Activated effector memory CD4-positive, alpha-beta T cell treated with Interleukin-2 at 50 U/mL for 16 hours (primary cell): ENCODE measurements at places on chromosomes 6 and 20.
A peak's percentile ranks its signal among the peaks of the same experiment; 100 is the strongest.

GRCh38 chr6:158868890-158869825, 50.0 kb upstream of the EZR start:
- peak; percentile 95 for DNase-seq

- no peak for DNase-seq
Observed at GRCh38 chr20:34896086-34896621, 19.7 kb downstream of the ACSS2 start.

DNA sequence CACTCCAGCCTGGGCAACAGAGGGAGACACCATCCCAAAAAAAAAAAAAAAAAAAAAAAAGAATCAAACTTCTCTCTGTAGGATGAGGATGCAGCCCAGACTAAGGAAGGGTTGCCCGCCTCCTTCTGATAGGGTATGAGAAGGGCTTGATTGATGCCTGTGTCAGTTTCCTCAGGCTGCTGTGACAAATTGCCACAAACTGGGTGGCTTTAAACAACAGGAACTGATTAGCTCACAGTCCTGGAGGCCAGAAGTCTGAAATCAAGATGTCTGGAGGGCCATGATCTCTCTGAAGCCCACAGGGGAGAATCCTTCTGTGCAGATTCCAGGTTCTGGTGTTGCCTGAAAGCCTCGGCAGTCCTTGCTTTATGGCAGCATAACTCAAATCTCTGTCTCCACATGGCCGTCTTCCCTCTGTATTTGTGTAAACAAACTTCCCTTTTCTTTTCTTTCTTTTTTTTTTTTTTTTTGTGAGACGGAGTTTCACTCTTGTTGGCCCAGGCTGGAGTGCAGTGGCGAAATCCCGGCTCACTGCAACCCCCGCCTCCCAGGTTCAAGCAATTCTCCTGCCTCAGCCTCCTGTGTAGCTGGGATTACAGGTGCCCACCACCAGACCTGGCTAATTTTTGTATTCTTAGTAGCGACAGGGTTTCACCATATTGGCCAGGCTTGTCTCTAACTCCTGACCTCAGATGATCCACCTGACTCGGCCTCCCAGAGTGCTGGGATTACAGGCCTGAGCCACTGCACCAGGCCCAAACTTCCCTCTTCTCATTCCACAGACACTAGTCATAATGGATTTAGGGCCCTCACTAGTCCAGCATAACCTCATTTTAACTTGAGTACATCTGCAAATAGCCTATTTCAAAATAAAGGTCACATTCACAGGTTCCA, 11.2 kb upstream of the CDK19 start:
- no peak for DNase-seq

- DNase-seq = no peak
Observed at GRCh38 chr6:31172973-31173384, 2.5 kb upstream of the POU5F1 start.

GRCh38 chr6:76682842-76683241, 610.4 kb upstream of the IMPG1 start:
- no peak for DNase-seq

DNA sequence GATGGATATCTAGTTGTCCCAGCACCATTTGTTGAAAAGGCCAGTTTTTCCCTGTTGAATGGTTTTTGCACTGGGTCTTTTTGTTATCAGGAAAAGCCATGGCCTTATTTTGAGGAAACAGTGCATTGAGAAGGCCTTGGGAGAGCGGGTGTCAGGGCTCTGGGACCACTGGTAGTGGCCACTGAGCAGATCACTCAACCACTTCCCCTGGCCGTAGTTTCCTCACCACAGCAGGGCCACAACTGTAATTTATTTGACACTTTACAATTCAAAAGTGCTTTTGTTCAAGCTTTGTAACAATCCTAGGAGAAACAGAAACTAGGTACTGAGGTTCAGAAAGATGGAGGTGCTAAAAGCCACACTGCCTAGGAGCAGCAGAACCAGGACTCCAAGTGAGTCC, 281.8 kb downstream of the GMDS start:
- no peak for DNase-seq

DNA sequence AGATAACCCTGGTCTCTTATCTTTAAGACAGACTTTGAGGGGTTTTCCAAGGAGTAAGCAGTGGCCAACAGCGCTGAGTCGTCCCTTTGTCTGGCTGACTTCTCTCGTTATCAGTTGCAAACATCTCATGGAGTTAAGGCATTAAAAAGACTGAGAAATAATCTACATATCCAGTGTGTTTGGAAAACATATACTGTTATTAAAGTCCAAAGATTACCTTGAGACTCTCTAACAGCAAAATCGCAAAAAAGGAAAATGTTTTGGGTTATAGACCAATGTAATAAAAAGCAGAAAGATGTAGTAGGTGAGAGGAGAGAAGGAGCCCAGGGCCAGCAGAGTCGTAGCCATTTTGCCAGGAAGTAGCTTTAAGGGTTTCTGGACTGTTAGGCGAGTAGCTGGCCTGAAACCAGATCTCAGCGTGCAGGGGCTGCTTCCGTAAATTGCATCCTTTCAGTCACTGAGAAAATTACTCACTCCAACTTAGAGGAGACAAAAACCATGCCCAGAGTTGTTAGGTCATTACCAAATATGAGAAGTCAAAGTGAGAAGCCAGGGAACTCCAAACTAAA, 24.6 kb downstream of the MYLK4 start:
- no peak for DNase-seq

DNA sequence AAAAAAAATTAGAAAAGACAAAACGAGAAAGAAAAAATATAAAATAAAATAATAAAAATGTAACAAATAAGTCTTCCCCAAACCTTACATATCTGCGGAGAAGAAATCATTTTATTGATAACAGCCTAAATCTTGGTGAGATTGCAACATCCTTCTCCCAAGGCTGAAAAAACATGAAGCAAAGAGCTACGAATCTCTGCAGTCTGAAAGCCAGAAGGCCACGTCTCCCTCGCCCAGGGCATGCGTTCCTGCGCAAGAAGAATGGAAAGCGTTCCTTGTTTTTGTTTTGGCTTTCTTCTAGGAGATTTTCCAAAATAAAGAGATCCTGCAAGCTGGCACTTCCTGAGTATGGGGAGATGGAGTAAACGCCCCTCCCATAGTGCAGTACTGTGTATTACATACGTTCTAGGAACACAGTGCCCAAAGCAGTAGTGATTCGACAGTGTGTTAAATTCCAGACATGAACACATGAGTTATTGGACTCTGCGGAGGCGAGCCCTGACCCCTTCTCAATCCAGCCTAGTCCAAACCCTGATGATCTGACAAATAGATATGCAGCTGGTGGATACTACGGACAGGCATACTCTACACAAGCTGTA, 126.7 kb upstream of the RREB1 start:
- no peak for DNase-seq

DNA sequence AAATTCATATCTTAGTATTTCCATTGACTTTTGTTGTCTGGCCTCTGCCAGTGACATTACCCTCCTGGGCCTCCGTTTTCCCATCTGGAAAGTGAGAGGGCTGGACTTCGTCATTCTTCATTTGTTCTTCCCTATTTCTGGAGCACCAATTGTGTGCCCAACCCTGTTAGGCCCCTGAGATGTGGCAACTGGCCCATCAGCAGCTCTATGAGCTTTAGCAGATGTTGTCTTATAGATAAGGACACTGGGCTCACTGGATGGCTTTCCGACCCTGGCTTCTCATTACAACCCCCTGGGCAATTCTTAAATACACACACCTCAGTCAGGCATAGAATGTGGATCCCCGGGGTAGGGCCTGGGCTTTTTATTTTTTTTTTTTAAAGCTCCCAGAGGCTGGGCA, 14.7 kb downstream of the PABPC1L start:
- DNase-seq = no peak
